Activated T-helper 2 cell treated with anti-CD3 and anti-CD28 coated beads, Interferon-gamma antibody, Interleukin-2, Interleukin-4, amounts not matched to agents 10 μg/mL and 5 μg/mL and 100 μg/mL, durations not matched to agents 14 hours and 24 hours and 36 hours (primary cell): ENCODE measurements at places on chromosomes 5 and 9. TPM values are rescaled to one million over a fixed set of nuclear protein-coding genes. Genes with fewer than 3 reads are reported as not detected.

NR6A1 gene
- 1.5 and 1.8 TPM in 2 replicates for total RNA-seq

SPTAN1 gene
- total RNA-seq = 286 and 303 TPM in 2 replicates

PCDHB16 gene
- not detected in 2 replicates for total RNA-seq

HMMR gene
- total RNA-seq = 39.3 and 40.3 TPM in 2 replicates

LECT2 gene
- not detected in 2 replicates for total RNA-seq

TSLP gene
- 0.46 and 0.87 TPM in 2 replicates for total RNA-seq

ARHGEF39 gene
- 11.1 and 12.3 TPM in 2 replicates for total RNA-seq

- DNase-seq = no peak
Measured at GRCh38 chr5:52922384-52922783, 66.8 kb upstream of the ITGA2 start.

GRCh38 chr5:179974246-179974945 is 66.7 kb upstream of the TBC1D9B start:
- no peak for DNase-seq

- DNase-seq = no peak
Measured at GRCh38 chr5:32551865-32552264, 33.5 kb upstream of the SUB1 start.

GRCh38 chr9:99020786-99021436 is 77.2 kb downstream of the COL15A1 start:
- DNase-seq = no peak

- DNase-seq = no peak
Measured at GRCh38 chr9:20558566-20559016, 63.7 kb downstream of the MLLT3 start.

DNA sequence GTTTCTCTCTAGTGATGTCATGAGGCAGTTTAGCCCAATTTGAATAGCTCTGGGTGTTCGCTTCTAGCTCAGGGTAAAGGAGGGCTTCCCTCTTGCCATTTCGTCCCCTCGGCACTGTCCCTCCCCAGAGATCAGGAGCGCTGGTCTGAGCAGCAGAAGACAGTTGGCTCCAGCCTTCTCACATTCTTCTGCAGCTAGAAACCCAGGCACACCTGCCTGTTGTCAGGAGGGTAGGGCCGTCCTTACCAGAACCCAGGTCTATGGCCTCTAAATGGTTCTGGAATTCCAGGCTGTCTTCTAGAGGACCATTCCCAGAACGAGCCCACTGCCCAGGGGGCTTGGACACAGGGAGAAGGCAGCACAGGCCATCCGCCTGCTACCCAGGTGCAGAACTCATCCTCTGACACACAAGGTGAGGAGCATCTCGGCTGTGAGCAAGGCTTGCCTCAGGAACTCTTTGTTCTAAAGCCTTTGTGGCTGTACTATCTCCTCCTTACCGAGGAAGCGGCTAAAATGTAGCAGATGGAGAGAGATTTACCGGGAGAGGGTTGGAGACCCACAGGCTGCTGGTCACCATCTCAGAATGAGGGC is 255.6 kb upstream of the IRX2 start:
- no peak for DNase-seq
